ENCODE measurements at places on chromosomes 3 and 15.
A peak's percentile ranks its signal among the peaks of the same experiment; 100 is the strongest.

DNA sequence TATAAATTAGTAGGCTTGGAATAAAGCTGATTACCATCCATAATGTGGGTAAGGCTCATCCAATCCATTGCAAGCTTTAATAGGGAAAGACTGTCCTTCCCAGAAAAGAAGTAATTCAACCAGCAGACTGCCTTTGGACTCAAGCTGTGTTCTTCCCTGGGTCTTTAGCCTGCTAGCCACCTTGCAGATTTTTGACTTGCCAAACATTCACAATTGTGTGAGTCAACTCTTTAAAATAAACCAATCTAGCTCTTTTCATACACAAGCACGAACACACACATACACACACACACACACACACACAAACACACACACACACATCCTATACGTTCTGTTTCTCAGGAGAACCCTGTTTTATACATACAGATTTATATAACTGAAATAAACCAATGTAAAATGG, 248.1 kb downstream of the NAALADL2 start:
- no peak for DNase-seq

DNA sequence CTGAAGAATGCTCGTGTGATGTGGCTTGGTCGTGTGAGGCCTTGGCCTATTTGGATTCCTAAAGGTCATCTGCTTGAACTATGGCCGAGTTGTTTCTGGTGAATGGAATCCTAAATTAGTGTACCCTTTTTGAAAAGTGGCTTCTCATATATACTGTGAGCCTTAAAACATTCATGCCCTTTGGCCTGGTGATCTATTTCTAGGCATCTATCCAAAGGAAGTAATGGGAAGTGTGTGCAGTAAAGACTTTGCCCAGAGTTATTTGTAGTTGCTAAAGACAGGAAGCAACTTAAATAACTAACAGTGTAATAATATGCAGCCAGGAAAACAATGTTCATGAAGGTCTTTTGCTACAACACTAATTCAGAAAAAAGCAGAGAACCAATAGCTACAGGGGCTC, 3.0 kb downstream of the DGKG start:
- peak; percentile 71 for DNase-seq

DNA sequence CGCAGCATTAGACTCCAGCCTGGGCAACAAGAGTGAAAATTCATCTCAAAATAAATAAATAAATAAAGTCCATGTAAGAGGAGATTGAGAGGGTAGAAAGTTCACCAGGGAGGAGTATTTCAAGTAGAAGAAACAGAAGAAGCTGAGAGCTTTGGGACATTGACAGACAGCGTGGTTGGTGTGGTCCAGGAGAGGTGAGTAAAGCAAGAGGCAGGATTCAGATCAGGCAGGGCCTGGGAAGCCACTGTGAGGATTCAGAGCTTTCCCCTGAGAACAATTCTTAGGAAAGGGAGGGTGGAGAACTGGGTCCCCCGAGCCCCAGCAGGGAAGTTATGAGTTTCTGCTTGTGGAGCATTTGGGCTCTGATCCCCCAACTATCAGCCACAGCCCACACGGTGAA, 54.2 kb upstream of the AMOTL2 start:
- no peak for DNase-seq

- no peak for DNase-seq
Observed at GRCh38 chr3:132464066-132464465, 46.8 kb downstream of the DNAJC13 start.

GRCh38 chr3:82103241-82103640, 341.8 kb upstream of the GBE1 start:
- DNase-seq = peak; percentile 19

GRCh38 chr3:11996480-11996879, 7.7 kb upstream of the SYN2 start:
- DNase-seq = no peak

DNA sequence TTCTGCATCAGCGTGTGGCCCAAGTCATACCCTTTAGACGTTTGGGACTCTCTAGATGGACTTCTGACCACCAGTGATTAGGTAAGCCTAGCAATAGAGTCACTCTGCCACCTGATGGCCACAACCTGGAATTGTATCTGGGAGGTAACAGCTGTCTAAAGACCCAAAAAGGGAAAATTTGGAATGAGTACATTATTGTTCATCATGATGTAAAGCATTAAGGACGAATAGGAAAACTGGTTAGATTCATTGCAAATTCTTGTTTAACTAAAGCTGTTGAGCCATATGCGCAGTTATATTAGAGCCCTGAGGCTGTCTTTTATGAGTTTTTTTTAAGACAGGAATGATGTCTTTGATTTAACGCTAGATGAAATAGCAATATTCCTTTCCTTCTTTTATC, 63.6 kb downstream of the FAM81A start:
- peak; percentile 72 for DNase-seq
